ENCODE measurements at places on chromosomes 12 and 14. TPM values are rescaled to one million over a fixed set of nuclear protein-coding genes. Genes with fewer than 3 reads are reported as not detected.

DNA sequence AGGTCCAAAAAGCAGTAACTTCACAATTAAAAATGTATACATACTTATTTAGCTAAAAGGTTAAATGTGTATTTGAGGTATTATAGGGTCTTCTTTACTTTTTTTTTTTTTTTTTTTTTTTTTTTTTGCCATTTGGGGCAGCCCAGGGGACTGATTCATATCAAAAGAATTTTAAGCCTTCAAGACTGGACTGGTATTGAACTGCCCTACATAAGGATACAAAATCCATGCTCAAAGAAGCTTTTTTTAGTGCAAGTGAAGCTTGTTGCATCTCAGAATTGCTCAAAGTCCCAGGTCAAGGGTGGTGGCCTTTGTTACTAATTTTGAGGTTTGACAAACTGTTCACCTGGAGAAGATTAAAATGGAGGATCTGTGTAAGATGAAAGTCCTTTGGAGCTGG, 124.0 kb downstream of the APAF1 start:
- no peak for DNase-seq

- no peak for DNase-seq
These were observed 32.9 kb upstream of the ADGRD1 start for GRCh38 chr12:130920723-130921381.

Gene CLEC1B
- not detected for total RNA-seq

Gene TRIM9
- total RNA-seq, result 0.25 TPM

Gene SYNE3
- total RNA-seq, result 3.4 TPM

Gene GPR132
- 2.3 TPM for total RNA-seq

Data from pancreas (tissue), 10 donors.